ENCODE measurements at places on chromosomes 2 and 18.
A peak's percentile ranks its signal among the peaks of the same experiment; 100 is the strongest.

GRCh38 chr2:108182489-108182888 lies 57.3 kb upstream of the SULT1C3 start:
- no peak for DNase-seq

GRCh38 chr18:54277899-54278298 lies 8.6 kb downstream of the POLI start:
- DNase-seq: no peak

DNA sequence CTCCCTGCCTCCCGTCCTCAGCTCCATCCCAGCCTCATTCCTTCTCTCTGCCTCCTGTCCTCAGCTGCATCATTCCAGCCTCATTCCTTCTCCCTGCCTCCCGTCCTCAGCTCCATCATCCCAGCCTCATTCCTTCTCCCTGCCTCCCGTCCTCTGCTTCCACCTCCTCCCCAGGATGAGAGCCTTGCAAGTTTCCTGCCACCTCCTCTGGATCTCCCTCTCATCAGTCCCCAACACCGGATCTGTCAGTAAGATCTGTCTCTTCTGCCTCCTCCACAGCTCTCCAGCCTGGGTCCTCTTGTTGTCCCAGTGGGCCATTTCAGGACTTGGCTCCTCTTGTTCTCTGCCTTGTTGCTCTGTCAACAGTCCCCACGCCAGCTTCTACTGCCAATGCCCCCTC lies 130.9 kb downstream of the NDUFA10 start:
- DNase-seq: no peak

- DNase-seq: no peak
These were observed 336.5 kb downstream of the CYP26B1 start for GRCh38 chr2:71811157-71811556.

GRCh38 chr2:64537991-64538390 lies 13.9 kb downstream of the AFTPH start:
- DNase-seq: no peak

DNA sequence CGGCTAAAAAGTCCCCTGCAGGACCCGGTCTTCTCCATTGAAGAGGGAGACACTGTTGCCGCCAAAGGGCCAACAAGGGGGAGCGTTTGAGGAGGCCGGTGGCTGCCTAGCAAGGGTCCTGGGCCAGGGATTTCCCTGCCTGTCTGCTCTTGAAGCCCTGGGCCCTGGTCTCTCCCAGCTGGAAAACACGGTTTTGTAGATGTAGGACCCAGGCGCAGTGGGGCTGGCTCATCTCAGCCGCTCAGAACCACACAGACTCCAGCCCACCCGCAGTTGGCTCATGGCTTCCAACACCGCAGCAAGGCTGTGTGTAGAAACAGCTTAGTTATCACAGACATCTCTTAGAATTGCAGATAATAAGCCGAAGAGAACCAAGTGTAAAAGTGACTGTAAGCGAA lies 57.1 kb upstream of the TWIST2 start:
- no peak for DNase-seq

GRCh38 chr2:239275044-239275685 lies 125.7 kb downstream of the HDAC4 start:
- DNase-seq: peak; percentile 72

DNA sequence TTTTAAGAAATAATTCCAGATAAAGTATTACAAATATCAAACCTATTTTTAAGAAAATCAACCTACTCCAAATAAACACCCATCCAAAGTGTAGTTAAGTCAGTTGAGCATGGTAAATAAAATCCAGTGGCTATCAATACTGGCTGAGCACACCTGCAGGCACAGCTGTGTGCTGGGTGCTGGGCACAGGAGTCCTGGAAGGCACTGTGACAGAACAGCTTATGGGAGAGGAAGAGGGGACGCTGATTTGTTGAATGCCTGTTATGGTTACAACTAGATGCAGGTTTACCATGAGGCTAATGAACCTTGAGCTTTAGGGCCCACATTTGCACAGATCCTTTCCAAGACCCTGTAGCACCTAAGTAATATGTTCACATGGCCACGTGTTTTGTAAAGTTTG lies 202.7 kb downstream of the MTX2 start:
- no peak for DNase-seq

DNA sequence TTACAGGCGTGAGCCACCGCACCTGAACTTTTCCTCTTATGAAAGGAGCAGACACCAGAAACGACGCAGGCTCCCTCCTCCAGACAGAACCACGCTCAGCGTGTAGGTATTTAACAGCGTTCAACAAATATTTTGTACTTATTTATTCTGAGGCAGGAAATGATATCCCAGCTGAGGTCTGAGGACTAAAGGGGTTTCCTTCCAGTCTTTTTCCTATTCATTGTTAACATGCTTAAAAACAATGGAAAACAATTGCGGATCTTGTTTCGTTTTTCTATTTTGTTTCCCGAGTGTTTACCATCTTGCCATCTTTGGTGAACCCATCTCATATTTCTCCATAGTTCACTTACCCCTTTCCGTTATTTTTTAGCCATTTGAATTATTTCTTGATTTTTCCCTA lies 43.7 kb upstream of the FOSL2 start:
- DNase-seq: no peak

DNA sequence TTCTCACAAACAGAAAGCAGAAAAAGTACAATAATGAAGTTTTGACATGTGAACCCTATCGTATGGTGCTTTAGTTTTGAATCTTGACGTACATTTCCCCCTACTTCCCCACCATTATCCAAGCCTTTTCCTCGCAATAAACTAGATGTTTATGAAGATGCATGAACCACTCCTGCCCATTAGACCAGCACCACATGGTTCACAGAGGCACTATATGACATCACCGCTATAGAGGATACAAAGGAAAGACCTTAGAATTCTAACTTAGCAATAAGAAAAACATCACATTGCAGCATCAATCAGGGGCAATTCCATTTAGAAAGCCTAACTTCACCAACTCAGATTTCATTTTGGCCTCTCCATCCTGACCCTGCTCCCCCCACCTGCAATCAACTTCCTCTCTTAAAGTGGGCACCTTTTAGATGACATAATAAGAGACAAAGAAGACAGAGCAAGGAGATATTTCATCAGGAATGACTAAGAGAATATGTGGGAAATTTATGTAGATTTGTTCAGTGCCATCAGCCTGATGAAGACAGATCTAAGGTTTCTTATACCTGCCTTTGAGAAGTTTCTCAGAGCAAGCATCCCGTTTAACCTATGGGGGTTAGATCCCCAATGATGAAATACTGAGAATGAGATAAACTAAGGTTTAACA lies 124.9 kb downstream of the PIGN start:
- no peak for DNase-seq

- DNase-seq: no peak
These were observed 6.9 kb downstream of the SLC4A3 start for GRCh38 chr2:219634171-219634940.

Data from CD8-positive, alpha-beta T cell (primary cell).